Substantia nigra (tissue), 51 donors: ENCODE measurements at places on chromosomes 11 and 22.

DNA sequence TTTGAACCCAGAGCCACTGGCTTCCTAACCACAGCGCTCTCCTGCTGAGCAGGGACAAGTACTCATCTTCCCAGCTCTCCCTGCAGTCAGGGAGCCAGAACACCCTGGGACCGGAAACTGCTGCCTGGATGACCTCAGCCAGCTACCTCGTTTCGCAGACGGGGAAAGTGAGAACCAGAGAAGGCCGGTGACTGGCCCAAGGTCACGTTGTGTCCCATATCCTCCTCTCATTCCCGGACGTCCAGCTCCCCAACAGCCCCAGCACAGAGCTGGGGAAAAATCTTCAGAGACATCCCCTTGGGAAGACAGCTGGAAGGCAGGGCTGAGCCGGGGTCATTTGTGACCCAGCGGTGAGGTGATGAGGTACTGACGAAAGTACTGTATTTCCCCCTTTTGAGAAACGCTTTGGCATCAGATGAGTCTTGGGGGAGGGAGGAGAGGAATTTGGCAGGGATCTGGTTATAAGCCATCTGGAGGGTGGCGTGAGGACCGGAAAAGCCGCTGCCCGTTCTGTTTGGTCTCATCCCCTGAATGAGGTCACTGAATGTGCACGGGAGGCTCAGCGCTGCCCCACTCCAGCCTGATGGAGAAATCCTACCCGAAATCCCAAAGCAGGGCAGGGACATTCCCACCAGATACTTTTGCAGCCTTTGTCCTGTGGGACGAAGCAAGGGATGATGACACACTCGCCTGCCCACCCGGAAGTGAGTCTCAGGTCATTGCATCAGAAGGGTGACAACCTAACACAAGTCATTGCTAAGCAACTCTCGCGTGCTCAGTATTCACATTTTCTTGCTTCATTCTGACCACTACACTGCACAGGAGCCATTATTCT lies 41.1 kb downstream of the LIF start:
- DNase-seq, result no peak

GRCh38 chr11:119802670-119803069 lies 73.7 kb upstream of the NECTIN1 start:
- DNase-seq, result no peak

DNA sequence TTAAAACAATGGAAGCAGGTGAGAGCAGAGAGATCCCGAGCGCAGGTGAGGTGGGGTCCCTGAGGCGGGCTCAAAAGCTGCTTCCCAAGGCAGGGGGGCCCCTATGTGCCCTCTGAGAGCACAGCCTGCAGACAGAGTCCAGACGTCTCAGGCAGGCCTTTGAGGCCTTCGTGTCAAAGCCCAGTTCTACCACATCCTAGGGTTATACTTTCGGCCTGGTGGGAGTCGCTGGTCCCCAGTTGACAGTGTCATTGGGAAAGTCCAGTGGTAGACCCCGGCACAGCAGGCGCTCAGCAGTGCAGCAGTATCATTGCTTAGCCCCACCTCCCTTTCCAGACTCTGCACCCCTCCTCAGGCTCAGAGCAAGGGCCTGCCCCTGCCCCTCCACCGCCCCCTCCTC lies 9.1 kb downstream of the LINC01488 start:
- DNase-seq, result no peak

DNA sequence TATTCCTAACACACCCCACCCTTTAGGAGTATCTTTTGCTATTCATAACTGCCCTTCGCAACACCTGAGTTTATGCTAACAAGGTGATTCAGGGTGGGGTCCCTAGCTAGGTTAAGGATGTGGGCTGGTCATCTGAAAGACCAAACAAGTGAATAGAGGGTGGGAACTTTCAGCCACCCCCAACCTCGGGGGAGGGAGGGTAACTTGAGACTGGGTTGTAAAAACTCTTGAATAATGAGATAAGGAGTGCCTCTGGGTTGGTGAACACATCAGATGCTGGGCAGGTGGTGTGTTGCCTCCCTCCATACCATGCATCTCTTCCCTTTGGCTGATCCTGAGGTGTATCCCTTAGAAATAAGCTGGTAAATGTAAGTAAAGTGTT lies 111.5 kb downstream of the SWAP70 start:
- no peak for DNase-seq

DNA sequence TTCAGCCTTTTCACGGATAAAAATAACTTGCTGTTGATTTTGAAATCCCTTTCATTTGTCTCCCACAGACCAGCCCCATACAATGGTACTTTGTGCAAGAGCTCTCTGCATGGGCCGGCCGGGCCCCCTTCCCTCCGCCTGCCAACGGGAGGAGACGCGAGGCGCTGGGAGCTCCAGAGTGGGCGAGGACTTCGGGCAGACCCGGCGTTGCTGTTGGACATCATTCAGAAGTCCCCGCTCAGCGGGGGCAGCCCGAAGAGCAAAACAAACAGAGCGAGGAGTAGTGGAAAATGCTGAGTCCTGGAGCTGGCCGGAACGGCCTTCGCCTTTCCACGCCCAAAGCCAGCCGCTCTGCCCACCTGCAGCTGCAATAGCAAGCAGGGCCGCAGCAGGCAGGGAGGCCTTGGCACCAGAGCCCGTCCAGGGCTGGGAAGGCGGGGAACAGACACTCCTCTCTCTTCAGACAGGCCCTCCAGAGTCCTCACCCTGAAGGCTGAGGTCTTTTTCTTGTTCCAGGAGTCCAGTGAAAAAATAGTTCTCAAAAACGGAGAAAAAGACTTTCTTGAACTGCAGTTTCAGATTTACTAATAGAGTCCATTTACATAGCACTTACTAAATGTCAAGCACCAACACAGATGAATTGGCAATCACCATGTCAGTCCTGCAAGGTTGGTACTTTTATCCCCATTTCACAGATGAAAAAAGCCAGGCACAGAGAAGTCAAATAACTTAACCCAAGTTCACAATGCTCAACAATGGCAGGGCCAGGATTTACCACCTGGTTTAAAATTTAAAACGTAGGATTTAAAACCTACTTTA lies 135.5 kb downstream of the ETS1 start:
- peak; percentile 67 for DNase-seq

DNA sequence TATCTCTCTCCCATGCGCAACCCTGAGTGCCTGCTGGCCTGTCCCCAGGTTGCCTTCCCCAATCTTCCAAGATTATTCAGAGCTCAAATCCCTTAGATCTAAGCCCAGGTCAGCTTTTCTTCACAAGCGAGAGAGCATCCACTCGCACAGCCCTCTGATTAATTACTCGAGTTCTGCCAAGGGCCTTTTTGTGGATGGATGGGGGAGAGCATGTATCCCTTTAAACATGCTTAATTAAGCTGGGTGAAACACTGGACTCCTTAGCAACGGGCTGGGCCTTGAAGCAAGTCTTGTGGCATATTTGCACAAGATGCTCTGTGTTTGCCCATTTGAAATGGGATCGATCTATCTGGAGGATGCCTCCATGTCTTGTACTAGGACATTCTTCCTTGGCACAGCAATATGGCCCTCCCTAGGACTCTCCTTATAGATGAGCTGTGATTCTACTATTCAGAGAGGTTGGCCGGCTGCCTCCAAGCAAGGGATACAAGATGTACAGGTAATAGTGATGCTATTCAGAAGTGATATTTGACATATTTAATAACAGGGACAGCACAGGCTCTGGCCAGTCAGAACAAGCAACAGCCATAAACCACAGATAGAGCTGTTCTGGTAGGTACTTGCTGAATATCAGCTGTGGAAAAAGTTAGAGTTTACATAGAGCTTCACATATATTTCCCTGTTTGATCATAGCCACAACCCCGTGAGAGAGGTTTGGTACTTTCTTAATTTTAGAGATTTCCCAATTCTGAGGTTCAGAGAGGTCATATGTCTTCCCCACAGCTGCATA lies 125.6 kb downstream of the CSNK2A3 start:
- DNase-seq, result no peak

GRCh38 chr11:112773264-112773663 lies 188.0 kb upstream of the NCAM1 start:
- DNase-seq, result no peak

- no peak for DNase-seq
These were observed 1.5 kb downstream of the DBX1 start for GRCh38 chr11:20158597-20159257.

DNA sequence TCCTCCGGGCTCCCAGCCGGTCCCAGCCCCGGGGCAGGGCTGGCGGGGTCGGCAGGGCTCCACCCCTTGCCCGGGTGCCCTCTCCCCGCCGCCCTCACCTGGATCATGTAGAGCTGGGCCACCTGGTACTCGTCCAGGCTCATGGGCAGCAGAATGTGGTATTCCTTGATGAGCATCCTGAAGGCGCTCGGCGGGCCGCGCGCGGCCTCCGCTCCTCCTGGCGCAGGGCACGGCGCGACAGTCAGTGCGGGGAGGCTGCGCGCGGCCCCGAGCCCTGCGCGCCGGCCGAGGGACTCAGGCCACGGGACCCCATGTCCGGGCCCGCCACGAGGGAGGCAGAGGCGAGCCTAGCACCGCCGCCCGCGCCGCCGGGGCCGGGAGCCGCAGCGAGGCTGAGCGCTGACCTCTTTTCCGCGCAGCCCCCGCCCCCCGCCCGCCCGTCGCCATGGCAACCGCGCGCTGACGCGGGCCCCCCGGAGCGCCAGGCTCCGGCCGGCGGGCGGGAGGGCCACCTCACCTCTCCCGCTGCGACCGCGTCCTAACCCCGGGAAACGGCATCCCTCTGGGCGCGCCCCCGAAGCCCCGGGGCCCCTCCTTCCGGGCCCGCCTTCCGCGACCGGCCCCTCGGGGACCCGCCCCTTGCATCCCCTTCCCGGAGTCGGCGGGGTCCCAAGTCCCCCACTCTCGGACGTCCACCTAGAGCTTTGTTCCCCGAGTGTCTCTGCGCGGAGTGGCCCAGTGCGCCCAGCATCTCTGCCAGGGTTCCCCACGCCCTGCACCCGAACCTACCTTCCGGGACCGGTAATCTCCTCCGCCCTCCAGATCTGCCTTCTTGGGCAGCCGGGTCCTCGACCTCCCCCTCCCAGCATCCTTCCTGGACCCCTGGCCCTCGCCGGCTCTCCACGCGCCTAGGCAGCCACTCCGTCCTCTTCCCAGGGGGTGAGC lies 886 bp downstream of the PITPNM1 start:
- peak; percentile 21 for DNase-seq

DNA sequence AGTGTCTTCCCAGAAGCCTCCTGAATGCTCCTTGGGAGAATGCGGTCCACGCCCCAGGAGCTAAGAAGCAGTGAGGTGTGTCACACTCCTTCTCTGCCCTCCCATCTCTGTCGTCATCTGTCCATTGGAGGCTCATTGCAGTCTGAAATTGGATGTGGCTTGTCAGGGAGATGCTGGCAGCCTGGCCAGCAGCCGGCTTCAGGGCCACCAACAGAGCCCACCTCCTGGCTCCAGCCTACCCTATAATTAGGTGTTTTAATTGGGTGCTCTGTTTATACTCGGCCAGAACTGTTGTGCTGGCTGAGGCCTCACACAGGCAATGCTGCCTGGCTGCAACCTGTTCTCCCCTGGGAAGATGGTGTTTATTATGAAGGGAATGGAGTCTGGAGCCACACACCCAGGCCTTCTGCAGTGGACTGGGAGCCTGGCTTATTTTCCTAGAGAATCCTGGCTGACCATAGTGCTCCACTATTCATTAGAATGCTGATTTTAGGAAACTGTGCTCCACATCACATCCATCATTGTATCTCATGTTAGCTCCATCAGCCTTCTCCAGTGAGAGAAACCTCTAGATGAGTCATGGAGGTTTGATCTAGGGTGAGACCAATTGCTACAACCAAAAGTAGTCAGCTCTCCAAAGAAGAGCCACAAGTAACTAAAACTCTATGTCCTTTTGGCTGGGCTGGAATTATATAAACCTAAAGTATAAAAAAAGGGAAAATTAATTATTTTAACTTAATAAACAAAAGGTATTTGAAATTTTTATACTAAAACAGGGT lies 86.8 kb upstream of the CRTAM start:
- DNase-seq, result no peak

GRCh38 chr11:1920909-1921573 lies 1.5 kb downstream of the TNNT3 start:
- DNase-seq, result no peak

- no peak for DNase-seq
These were observed 71.0 kb downstream of the MYEOV start for GRCh38 chr11:69364921-69365320.

DNA sequence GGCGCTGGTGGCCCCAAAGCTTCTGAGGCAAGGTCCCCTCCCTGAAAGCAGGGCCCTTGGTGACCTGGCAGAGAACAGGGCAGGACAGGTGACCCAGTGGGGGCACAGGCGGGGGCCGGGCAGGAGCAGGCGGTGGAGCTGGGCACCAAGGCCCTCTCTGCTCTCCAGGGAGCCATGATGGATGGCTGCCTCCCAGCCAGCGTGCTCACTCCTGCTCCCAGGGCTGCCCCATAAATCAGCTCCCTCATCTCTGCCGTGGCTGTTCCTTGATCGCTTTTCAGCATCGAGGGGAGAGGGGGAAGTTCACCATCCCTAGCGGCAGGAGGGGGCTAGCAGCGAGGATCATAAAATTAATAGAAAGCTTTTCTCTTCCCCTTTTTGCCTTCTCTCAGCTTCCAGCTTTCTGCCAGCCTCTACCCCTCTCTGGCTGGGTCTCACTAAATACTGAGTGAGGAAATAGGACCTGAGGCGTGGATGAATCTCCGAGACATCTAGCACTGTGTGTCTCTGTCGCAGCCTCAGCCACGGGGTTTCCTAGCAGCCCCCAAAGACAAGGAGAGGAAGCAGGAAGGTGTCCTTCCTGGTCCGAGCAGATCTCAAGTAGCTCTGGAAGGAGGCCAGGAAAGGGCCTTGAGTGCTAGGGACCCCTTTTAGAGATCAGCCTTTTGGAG lies 22.2 kb upstream of the ELFN2 start:
- no peak for DNase-seq

DNA sequence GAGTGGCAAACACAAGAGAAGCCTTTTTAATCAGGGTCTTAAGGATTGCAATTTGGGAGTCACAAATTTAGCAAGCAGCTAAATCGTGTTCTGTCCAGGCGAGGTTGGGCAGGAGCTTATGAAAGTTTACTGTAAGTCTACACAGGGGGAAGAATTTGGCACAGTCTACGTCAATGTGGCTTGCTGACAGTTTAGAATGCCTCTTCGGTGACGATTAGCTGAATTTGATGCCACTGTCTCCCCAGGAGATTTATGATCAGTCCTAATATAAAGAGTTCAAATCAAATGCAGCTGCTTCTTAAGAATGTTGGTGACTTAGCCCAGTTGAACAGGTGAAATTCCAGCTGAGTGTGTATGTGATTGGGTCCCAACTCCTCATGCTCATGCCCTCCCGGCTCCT lies 114.1 kb upstream of the CLPB start:
- no peak for DNase-seq

DNA sequence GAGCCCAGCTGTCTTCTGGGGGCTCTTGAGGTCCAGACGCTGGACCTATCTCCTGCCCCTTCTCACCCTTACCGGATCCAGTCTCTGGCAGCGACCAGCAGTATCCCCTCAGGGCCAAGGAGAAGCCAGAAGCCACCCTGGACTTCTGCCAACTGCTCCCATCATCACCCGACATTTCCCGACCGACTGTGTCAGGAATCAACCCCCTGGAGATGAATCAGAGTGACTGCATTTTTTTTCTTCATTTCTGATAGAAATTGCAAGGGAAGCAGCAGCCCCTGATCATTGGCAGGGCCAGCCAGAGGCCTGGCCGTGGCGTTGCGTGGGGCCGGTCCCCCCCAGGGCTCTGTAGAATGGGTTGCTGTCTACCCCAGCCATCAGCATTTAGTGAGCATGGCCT lies 5.2 kb upstream of the LIF start:
- no peak for DNase-seq

- DNase-seq, result no peak
These were observed 2.9 kb downstream of the SMCO4 start for GRCh38 chr11:93540337-93540736.

GRCh38 chr11:71532036-71532610 lies 5.1 kb downstream of the KRTAP5-7 start:
- no peak for DNase-seq
